ENCODE measurements at places on chromosomes 11 and 22.

- no peak for DNase-seq
Observed at GRCh38 chr11:2193099-2193887, 21.7 kb upstream of the TH start.

DNA sequence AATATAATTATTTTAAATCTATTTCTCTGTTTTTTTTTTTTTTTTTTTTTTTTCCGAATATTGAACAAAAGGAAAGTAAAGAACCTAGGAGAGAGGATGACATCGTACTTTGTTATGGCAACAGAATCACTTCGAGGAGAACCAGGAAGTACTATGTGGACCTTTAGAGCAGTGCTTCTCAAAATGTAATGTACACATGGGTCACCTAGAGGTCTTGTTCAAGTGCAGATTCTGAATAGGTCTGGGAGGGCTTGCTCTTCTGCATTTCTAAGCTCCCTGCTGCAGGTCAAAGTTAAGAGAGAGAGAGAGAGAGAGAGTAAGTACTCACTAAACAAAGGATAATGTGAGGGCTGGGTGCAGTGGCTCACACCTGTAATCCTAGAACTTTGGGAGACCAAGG is 419.5 kb upstream of the TENM4 start:
- no peak for DNase-seq

GRCh38 chr11:27227736-27228135 is 135.3 kb downstream of the CCDC34 start:
- DNase-seq = no peak

- no peak for DNase-seq
Observed at GRCh38 chr11:72239849-72240460, 4.0 kb downstream of the PHOX2A start.

- DNase-seq = no peak
Observed at GRCh38 chr11:959608-960007, 33.9 kb downstream of the AP2A2 start.

DNA sequence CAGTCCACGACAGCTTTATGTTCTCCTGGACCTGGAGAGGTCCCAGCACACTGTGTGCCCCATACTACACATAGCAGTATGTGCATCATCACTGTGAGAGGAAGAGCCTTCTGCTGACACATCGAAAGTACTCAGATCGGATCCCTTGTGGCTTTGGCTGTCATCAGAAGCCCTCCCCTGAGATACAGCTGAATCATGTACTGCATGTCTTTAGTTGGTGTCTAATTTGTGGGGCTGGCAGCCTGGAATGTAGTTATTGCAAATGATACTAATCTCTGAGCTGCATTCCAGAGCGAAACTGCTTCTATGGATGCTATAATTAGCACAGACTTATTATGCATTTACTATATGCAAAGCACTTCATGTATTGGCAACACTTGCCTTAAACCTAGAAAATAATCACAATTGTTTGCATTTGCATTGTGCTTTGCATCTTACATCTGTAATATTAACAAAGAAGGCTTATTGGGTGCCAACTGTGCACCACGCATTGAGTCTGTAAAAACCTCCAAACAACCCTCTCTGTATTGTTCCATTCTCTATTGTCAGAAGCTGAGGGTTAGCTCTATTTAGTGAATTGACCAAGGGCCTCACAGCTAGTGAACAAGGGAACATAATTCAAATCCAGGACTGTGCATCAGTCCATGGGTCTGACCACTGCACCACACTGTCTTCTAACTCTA is 89.2 kb upstream of the CRTAM start:
- no peak for DNase-seq

GRCh38 chr11:92199991-92200390 is 24.6 kb upstream of the FAT3 start:
- no peak for DNase-seq

DNA sequence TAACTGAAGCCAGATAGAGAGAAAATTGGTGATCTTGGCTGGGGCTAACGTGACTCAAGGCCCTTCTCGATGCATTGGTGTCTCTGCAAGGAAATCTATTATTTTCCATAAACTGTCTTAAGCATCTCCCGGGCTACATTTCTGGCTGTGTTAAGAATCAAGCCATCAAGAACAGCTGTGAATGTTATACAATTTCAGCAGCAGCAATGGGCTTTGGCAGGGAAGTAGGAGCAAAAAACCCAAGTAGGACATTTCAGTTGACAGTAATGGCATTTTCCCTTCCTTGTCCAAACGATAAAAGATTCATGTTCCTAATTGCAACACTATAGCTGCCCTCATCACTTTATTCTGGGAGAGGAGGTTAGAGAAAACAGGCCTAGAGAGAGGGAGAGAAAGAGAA is 335.0 kb downstream of the CADM1 start:
- DNase-seq = no peak

- no peak for DNase-seq
Observed at GRCh38 chr11:45733176-45733575, 67.8 kb upstream of the CHST1 start.

GRCh38 chr11:130624971-130625544 is 176.6 kb downstream of the ADAMTS15 start:
- DNase-seq = no peak

DNA sequence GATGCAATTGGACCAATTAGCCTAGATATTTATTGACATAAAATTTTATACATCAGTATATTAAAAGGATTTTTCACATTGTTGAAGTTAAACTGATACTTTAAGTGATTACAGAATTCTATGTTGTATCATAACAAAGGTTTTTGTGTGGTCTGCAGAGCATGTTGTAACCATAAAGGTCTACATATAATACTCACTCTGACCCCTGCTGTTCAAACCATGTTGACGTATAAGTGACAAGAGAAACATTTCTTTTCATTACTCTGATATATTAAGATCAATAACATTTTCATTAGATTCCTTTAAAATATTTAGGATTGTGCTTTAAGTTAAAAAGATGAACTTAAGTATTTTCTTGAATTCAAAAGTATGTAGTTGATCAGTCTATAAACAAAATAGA is 63.9 kb downstream of the GAS2 start:
- DNase-seq = no peak

DNA sequence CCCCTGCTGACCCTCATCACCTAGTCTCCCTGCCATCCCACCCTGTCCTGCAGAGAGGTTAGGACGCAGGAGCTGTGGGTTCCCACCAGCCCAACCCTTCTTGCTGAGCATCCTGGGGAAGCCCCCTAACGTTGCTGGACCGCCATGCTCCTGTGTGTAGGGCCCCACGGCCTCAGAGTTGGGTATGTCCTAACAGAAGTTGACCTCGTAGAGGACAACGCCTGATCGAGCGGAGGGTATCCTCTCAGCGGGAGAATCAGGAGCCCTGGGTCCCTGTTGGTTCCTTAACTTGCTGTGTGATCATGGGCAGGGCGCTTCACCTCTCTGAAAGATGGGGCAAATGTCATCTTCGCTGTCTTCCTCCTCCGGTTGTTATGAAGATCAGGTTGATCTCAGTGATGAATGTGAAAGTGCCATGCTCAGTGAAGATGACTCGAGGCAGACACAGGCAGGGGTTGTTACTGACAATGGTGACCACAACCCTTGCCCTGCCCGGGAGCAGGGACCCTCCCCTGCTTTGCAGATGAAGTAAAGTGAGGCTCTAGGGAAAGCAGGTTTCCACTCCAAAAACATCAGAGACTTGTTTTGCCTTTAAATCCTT is 19.3 kb upstream of the CD5 start:
- no peak for DNase-seq

GRCh38 chr11:11608783-11609232 is 13.0 kb downstream of the GALNT18 start:
- DNase-seq = no peak

GRCh38 chr22:46604306-46604690 is 15.9 kb upstream of the GRAMD4 start:
- peak; percentile 57 for DNase-seq

GRCh38 chr11:122764371-122765090 is 73.8 kb upstream of the CRTAM start:
- DNase-seq = no peak

- DNase-seq = no peak
Observed at GRCh38 chr22:44200855-44201550, 20.3 kb downstream of the PARVG start.

- no peak for DNase-seq
Observed at GRCh38 chr11:116733043-116733755, 39.6 kb downstream of the BUD13 start.

GRCh38 chr22:43978558-43978957 is 23.3 kb downstream of the SAMM50 start:
- no peak for DNase-seq

DNA sequence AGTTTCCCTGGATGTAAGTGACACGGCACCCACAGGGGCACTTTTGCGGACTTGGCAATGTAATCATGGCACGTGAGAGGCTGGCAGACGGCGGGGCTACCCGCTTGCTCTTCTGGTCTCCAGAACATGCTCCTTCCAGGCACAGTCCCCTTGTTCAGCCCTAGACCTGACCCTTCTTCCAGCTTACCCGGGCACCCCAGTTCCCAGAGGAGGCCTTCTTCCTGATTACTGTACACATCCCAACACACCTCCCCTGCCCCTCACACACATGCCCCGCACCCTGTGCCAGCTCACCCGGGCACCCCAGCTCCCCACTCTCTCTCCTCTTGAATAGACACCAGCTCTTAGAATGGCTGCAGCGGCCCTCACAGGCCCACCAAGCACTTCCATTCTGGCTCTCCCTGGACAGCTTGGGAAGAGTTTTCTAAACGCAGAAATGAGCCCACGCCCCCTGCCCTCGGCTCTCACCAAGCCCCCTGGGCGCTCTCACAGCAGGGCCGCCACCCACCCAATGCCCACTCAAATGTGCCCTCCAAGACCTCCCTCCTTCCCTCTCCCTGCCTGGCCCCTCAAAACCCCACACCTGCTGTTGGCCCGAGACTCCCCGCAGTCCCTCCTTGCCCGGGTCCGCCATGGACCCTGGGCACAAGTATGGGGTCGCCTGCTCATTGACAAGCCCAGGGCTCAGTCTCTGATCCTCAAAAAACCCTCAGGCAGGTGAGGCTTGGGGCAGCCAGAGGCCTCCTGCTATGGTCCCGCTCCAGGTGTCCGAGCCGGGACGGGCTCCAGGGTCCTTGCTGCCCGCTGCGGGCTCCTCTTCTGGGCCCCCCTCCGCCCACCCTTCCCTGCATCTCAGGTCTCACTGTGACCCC is 88.5 kb downstream of the WNT7B start:
- DNase-seq = no peak

GRCh38 chr11:44873537-44873936 is 77.1 kb downstream of the TP53I11 start:
- no peak for DNase-seq

DNA sequence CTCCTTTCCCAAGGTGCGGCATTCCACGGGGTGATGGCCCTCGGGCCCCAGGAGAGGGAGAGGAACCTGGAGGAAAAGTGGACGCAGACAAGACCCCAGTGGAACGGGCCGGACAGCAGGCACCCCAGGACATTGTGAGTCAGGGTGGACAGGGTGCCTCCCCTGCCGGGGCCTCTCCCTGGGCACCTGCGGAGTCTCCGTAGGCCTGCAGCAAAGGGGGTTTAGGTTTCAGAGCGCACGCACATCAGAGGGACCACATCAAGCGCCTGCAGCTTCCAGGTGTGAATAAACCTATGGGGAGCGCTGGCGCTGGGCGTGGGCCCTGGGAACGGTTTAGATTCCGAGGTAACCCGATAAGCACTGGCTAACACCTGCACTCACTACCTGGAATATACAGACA is 22.7 kb upstream of the FGF19 start:
- DNase-seq = no peak

GRCh38 chr22:31093086-31093850 is 12.2 kb downstream of the SMTN start:
- no peak for DNase-seq

DNA sequence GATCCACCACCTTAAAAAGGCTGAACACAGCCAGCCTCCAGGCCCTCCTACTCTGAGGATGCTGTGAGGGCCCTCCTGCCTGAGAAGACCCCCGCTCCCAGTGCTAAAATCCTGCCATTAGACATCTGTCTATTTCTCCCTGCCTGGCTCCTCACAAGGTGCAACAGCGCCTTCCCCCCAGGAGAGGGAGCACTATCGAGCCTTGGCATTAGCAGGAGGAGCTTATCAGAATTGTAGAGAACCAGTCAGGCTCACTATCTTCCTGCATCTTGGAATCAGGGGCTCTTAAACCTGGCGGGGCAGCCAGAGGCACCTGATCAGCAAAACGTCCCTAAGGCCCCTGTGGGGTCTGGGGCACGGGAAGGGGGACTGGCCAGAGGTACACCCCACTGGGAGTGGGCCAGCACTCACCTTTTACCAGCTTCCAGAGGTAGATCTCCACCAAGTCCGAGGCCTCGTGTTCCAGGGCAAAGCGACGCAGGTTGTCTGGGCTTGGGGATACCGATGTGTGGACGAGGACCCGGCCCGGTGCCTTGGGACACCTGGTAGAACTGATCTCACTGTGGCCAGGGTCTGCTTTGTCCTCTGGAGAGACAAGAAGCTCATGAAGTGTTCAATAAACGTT is 28.7 kb downstream of the CHRDL2 start:
- peak; percentile 48 for DNase-seq

- no peak for DNase-seq
Observed at GRCh38 chr22:36145881-36146280, 14.7 kb downstream of the APOL3 start.

DNA sequence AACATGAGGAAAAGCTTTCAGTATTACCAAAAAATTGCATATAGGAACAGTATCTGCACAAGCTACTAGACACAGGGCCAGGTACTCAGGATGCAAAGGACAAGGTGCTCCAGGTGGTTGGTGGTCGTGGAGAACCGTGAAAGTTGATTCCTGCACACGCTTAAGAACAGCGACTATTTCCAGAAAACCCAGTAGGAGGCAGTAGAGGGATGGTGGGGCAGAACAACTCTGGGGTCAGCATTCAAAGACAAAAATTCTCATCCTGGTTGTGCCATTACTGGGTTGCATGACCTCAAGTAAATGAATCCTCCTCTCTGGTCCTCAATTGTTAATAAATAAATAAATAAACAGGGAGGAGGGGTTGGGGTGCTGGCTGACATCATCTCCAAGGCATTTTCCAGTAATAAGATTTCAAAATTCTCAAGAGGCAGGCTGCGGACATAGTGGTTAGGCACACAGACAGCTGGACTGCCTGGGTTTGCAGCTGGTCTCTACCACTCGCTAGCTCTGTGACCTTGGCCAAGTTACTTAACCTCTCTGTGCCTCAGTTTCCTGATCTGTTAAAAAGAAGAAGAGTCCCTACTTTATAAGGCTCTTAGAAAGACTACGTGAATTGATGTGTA is 89.6 kb downstream of the ISX start:
- no peak for DNase-seq

DNA sequence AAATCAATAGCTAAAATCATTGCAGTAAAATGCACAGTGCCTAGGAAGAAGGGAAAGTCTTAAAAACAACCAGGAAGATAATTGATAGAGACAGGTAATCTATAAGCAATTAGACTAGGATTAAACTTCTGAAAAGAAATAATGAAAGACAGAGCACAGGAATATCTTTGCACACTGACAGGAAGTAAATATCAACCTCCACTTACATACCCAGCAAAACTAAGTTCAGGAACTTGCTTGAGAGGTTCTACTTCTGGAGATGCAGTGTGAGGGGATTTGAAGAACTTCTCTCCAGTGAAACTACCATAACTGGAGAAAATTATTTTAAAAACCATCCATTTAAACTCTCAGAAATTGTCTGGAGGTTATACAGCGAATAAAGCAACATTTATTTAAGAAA is 104.1 kb downstream of the EHF start:
- no peak for DNase-seq

- DNase-seq = no peak
Observed at GRCh38 chr11:101401245-101401644, 182.6 kb downstream of the TRPC6 start.
